T-cell (primary cell): ENCODE measurements at places on chromosomes 1 and 21.
A peak's percentile ranks its signal among the peaks of the same experiment; 100 is the strongest.

GRCh38 chr1:180672105-180672504, 40.3 kb downstream of the XPR1 start:
- DNase-seq, result no peak

DNA sequence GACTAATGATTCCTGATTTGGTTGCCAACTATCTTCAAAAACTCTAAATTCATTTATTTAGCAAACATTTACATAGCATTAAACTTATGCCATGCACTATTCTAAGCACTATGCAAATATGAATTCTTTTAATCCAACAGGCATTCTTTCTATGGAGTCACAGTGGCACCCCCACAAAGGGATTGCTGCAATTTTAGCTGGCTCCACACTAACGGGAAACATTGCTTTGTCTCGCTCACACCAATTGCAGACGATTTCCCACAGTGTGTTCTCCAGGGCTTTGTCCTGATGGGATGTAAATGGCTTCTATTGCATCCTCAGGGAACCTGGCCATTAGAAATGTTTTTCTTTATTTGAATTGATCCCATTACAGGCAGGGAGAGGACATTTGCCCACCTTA, 259.1 kb downstream of the BARHL2 start:
- no peak for DNase-seq

DNA sequence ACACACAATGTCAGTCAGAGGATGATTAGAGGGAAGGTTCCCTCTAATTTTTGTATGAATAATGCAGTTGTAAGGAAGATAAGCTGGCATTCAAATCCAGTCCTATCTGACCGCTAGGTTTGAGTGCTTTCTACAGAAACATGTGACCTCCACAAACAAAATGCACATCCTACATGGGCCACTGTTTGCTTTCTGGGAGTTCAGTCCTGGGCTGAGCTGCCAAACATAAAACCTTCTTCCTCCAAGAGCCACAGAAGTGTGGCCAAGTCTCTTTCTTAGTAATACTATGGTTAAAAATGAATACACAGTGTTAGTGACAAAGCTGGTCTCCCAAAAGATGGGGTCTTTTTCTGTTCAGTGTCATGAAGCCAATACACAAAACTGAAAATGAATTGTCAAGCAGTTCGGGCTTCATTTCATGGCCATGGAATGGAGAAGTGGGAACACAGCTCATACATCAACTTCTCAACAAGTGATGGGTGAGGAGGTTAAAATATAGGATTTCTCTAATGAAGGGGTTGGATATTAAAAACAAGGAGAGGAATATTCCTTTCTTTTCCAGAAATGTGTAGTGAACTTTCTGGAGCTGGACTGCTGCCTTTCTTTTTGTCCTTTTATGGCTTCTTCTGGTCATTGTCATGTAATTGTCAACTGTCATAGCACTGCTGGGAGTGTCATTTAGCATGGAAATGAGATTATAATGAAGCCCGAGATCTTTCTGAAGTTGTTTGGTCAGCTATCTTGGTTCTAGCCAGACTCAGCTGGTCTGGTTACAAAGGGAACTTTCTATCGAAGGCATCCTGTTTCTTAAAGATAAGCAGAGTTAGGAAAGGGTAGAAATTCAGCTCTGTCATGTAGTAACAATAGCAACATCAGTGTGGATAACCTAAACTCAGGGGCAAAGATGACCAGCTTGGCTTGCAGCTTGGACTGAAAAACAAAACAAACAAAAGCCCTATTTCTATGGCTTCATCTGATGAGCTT, 135.1 kb downstream of the CHD1L start:
- DNase-seq, result no peak

DNA sequence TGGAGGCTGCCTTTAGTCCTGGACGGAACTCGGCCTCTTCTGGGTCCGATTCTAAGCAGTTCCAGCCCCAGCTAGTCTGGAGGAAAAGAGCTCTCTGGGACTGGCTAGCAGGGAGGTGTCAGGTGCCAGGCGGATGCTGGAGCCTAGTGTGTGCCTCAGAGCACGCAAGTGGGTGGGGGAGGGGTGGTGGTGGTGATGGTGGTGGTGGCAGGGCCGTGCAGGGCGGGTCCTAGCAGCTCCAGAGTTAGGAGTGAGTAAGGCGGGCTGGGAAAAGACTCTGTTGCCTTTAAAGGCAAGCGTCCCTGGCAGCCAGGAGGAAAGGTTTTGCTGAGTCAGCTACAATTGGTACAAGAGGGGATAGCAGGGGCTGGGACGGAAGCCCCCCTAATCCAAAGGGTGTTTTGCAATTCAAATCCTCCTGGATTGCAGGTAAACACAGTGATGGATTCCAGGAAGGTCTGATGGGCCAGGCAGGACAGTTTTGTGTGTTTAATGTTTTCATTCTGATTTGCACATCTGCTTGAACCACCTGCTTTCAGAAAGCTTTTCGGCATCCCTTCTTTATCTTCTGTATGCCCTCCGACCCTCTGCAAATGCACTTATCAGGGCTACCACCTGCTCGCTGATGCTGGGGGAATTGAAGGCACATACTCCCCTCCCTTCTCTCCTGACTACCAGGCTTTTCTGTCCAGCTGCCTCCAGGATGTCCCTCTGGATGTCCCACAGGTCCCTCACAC, 4.1 kb upstream of the SLC2A1 start:
- no peak for DNase-seq

DNA sequence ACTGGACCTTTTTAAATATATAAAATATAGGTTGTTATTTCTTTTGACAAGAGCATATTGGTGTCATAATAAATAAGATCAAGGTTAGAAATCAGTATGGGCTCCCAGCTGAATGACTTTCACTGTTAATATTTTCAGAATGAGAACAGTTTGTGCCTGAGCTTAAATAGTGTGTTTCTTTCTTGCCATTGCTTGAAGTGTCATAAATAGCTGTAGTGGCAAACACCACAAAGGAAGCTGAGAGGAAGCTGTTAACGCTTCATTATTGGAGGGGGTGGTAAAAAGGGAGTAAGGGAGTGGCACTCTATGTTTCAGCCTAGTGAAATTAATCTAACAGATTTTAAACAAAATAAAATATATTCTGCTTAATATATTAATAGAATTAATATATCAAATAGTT, 1089.8 kb upstream of the NCAM2 start:
- DNase-seq, result no peak

DNA sequence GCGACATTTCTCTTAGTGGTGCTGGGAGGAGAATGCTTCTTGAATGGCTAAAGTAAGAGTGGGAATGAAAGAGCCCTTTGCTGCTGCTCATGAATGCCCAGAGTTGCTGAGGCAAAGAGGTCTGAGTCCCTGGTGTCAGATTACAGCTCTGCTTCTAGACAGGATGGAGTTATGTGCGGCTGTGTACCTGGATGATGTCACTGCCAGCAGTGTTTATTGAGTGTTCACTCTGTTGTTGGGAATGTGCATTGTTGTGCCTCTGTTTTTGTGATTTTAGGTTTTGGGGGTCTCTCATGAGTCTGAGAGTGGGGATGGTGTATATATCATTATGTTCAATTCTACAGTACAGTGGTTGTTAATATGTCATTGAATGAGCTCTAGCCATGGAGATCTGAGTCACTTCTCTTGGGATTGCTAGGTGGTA, 2.7 kb downstream of the CDC14A start:
- DNase-seq, result peak; percentile 15

- DNase-seq, result no peak
Measured at GRCh38 chr1:168613691-168614231, 37.4 kb downstream of the XCL1 start.

DNA sequence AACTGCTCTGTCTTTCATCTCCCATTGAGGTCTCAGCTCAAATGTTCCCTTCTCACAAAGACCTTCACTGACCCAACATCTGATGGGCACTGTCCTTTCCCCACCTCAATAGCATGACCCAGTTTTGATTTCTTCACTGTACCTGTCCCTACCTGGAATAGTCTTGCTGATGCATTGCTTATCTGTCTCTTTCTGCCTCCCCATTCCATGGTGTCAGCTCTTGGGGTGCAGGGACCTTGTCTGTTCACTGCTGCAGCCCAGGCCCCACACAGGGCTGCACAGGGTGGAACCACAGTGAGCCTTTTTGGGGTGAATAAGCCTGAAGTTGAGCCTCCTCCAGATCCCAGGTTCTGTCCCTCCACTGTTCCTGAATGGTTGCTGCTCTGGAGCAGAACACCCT, 414.9 kb downstream of the PTPRU start:
- DNase-seq, result no peak
